ENCODE measurements at places on chromosomes 4 and X.

DNA sequence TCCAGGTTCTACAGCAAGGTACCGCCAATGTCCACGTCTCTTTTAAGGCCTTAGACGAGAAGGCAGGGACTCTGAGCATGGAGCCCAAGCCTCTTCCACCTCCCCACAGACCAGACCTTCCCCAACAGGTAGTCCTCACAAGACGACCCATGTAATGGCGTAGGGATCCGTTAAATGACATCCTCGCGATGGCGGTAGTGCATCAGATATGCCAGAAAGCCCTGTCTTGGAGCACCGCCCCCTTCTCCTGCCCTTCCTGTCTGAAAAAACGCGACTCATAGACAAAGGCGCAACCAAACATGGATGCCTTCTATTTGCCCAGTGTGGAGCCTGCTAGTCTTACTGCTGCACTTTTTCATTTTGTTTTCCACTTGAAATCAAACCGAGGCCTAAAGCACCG lies 185.4 kb downstream of the OR13H1 start:
- DNase-seq, result no peak

GRCh38 chr4:1008840-1009541 lies 2.4 kb upstream of the FGFRL1 start:
- DNase-seq, result no peak

DNA sequence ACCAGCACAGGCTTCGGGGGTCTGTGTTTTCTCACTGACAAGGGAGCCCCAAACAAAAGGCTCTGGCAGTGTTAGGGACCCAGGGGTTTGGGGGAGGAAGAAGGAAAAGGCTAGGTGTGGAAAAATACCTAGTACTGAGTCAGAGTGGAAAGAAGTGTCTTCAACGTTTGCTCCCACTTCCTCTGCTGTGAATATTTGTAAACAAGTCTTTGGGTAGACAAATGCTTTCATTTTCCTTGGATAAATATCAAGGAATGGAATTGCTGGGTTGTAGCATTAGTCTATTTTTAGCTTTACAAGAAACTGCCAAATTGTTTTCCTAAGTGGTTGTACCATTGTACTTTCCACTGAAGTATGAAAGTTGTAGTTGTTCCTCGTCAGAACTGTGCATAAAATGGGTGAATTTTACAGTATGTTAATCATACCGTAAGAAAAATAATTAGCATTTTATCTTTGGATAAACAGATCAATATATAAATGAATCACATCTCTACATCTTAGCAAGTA lies 17.4 kb downstream of the COL4A5 start:
- DNase-seq, result no peak

DNA sequence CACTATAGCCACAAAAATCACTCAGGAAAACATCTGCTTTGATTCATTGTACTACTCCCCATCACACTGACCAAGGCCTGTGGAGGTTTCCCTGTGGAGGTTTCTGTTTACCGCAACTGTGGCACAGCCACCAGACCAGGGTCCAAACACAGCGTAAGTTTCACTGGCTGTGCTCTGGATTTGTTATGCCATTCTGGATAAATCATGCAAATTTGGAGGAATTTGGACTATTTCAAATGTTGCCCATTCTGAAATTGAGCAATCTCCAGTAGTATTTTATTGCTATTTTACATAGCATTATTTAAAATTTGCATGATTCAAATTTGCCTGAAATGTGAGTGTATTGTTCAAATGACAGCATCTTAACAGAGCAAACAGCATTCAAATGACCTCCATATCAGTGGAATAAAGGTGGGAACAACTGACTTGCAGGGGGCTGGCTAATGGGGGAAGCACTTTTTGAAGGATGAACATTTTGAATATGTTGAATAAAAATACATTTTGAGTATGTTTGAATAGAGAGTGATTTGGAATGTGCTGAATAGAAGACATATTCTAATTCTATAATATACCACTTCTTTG lies 66.1 kb upstream of the ACSL1 start:
- no peak for DNase-seq

- DNase-seq, result no peak
Measured at GRCh38 chr4:6710996-6711395, 1.3 kb upstream of the MRFAP1L1 start.

DNA sequence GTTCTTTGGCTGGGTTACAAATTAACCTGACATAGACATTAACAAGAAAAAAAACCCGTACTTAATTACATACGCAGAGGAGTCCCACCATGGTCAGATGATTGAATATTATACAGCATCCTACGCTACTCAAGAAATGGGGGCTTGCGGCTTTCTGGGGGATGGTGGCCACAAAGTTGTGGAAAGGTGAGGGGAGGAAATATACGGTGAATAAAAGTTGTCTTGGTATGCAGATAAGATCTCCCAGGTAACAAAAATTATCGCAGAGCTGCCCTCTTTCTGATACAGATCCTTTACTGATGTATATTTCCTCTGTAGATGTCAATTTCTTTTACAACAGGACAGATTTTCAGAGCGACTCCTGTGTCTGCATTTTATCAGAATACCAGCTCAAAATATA lies 890 bp downstream of the DCAF16 start:
- DNase-seq, result peak; percentile 23

GRCh38 chr4:88953400-88953799 lies 103.6 kb downstream of the FAM13A start:
- DNase-seq, result no peak

DNA sequence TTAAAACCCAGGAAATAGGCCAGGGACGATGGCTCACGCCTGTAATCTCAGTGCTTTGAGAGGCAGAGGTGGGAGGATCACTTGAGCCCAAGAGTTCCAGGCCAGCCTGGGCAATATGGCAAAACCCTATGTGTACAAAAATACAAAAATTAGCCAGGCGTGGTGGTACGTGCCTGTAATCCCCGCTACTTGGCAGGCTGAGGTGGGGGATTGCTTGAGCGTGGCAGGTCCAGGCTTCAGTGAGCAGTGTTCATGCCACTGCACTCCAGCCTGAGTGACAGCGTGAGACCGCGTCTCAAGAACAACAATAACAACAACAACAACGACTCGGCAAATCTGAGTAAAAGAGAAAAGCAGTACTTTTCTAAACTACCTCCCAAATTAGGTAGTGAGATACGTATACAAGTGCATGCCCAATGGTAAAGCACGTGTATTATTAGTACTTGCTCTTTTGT lies 13.0 kb upstream of the NDUFC1 start:
- no peak for DNase-seq

GRCh38 chr4:110867251-110867960 lies 244.5 kb upstream of the PITX2 start:
- no peak for DNase-seq

All from DND-41 (cell line).